Occipital lobe (tissue), 3 donors: ENCODE measurements at places on chromosomes 13 and 19.

- no peak for DNase-seq
Measured at GRCh38 chr19:45772912-45773311, 3.9 kb upstream of the SIX5 start.

GRCh38 chr13:113777311-113778260 lies 18.6 kb downstream of the TMEM255B start:
- no peak for DNase-seq

DNA sequence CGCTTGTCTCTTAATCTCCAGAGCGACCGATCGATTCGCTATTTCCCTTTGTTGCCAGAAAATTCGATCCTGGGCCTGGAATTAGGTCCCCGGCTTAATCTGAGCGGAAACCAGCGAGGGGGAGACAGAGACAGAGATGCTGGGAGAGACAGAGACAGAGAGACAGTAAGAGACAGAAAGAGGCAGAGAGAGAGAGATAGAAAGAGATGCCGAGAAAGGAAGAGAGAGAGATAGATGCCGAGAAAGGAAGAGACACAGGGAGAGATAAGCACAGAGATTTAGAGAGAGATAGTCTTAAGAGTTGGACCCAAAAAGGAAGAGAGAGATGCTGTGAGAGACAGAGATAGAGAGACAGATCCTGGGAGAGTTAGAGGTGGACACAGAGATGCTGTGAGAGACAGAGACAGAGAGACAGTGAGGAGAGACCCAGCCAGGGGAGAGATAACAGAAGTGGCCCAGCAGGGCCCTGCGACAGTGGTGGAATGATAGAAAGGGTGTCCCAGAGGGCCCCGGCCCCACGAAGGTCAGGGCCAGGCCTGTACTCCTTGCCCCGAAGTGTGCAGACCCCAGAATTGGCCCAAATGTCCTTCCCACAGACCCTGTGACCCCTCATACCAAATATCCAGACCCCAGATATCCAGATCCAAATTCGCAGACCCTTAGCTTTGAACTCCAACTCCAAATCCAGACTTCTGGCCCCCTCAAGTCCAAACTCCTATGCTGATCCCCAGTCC lies 1.3 kb downstream of the ERFL start:
- DNase-seq: no peak

GRCh38 chr19:5587661-5588060 lies 19.9 kb upstream of the TINCR start:
- no peak for DNase-seq

- no peak for DNase-seq
Measured at GRCh38 chr13:25733001-25733491, 318.8 kb downstream of the SHISA2 start.

DNA sequence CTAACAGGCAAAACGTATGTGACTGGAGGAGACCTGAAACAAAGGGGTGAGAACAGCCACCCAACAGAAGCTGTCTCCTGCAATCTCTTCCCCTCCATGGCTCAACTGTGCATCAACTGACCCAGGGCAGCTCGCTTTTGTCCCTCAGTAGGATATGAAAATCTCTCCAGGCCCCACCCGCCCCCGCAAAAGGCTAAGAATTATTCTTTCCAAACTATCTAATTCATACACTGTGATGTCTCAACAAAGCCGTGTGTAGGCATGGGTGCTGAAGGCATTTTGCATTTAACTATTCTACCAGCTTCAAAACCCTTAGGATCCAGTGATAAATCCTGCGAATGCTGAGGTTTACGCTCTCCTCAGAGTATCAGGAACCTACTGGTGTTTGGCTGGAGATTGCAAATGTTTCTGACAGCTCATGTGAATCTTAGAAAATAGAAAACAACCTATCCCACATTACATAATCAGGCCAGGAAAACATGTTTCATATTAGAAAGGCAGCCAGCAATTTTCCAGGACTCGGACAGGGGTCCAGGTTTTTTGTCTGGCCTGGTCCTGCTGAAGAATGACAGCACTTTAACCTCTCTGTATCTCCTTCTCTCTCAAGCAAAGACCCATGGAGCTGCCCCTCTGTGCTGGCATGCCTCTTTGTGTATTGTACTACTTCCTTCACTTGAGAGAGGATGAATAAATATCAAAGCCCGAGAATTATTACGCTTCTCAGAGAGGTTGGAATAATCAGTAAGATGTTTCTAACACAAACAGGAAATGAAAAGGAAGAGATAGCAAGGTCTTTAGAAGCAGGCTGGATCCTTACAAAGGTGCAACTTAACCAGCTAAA lies 17.3 kb downstream of the DHRS12 start:
- no peak for DNase-seq

DNA sequence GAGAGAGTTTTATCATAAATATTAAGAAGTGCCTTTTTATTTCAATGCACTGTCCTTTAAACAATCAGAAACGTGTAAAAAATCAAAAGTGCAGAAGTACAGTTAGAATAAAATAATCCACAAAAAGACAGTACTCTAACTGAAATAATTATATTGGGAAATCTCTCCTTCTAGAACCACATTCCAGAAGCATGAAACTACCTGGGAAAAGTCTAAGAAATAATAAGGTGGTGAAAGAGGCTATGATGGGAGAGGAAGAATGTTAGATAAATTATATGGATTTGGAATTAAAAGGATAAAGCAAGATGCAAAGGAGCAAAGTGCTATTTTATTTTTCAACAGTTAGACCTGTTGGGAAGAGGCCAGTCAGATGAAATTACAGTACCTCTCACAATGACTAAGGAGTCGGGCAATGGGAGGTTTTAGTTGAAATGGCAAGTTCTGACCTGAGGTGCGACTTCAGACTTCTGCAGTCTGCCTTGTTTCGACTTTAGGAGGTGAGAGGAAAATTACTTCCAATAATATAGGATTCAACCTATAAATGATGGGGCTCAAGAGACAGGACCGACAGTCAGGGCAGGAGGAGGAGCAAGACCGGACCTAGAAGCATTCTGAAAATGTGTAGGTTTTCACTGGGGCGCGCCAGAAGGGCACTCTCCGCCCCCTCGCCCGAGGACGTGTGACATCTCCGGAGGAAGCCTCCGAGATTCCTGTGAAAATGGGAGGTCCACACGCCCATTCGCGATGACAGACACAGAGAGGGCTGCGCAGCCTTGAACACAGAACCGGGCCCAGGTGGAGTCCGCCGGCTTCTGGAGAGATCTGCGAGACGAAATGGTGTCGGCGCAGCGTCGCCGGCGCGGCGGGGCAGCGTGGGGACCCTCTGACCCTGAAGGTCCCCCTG lies 717 bp downstream of the SPRYD7 start:
- DNase-seq: peak; percentile 60

DNA sequence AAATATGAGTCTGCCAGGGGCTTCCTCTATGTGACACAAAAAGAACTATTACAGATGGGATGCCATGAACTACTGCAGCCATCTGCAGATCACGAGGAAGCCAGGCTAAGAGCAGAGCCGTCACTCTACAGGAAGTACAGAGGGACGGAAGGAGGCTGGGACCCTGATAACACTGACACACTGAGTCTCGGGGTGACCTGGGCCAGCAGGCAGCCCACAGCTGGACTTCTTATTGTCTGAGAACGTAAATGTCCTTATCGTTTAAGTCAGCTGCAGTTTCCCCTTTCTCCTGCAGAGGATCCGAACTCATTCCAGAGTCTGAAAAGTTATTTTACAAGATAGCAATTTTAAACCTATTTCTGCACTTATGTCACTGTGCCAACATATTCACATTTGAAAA lies 20.7 kb downstream of the PARP4 start:
- DNase-seq: no peak

DNA sequence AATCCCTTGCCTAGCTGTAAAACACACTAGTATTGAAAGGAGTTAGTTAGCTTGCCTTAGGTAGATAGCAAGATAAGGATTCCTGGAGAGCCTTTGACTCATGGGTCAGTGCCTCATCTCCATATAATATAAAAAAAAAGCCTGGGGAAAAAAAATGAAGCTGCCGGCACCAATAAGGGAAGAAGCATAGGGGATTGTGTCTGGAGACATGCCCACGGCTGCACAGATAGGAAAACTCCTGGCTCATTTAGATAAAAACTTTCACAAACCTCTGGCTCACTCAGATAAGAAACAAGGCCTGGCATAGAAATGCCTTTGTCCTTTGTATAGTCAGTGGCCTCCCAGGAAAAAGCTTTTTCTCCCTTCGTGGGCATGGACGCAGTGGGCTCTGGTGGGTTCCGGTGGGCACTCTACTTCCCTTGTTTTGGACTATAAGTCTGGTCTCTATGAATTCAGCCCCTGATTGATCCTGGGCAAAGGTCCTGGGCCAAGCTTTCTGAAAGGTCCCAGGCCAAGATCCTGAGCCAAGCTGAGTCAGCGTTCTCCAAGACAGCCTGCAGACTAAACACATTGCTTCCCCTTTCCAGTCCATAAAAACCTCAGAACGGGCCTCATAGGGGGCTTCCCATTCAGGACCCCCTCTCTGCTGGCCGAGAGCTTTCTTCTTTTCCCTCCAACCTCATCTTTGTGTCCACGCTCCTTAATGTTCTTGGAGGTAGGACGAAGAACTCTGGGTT lies 4.9 kb upstream of the OR7A17 start:
- DNase-seq: no peak

GRCh38 chr19:35409191-35409590 lies 38.3 kb downstream of the GPR42 start:
- no peak for DNase-seq

DNA sequence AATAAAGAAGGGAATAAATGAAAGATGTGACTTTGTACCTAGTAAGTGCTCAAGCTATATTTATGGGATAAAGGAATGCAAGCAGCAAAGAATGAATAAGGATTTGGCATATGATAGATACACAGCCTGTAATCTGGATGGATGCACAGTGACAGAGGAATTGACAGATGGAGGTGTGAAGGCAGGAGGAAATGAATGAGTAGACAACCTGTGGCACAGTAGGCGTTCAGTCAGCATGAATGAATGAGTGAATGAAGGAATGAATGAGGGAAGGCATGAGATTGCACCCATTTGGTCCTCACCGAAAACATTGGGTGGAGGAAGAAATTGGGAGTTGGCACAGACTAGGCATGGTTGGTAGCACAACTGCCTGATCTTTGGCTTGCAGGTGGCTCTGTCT lies 4.8 kb upstream of the PSMD8 start:
- no peak for DNase-seq

DNA sequence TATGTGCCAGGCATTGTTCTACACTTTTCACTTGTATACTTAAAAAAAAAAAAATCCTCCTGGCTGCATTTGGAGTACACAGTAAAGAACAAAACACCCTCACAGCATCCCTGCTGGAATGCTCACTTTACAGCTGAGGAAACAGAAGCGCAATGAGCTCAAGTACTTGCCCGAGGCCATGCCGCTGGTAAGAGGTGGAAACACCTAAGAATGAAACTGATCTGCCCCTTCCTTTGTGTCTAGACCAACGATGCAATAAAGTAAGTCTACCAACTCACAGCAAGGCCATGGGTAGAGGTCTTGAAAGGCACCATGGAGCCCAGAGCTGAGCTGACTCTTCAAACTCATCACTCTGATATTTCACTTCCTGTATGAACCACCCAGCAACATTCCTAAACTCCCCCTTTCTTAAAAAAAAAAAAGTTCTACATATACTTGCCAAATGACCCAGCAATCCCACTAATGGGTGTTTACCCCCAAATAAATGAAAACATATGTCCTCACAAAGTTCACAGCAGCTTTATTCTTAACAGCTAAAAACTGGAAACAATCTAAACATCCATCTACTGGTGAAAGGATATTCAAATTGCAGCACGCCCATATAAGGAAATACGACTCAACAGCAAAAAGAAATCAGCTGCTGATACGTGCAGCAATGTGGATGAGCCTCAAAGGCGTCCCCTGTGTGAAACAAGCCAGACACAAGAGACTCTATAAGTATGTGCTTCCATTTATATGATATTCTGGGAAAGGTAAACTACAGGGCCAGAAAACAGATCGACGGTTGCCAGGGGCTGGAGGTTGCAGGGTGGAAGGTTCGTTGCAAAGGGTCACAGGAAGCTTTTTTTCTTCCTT lies 236.6 kb upstream of the MAB21L1 start:
- no peak for DNase-seq

GRCh38 chr13:98889419-98890085 lies 88.3 kb downstream of the DOCK9 start:
- DNase-seq: no peak

GRCh38 chr13:33441015-33441414 lies 155.5 kb upstream of the STARD13 start:
- DNase-seq: no peak

DNA sequence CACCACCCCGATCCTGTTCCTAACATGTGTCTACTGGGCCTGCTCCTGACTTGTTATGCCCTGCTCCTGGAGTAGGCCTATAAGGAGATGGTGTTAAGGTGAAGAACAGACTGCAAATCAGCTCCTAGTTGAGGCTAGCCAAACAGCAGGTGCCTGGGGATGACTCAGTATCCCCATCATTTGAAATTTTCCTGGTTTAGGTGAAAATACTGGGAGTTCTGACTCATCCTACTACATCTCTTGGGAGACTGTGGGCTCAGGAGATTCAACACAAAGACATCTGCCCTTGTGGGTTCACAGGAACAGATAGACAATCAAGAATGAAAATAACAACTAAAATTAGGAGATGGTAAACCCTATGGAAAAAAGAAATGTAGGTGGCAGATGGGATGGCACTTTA lies 41.2 kb downstream of the BRD4 start:
- DNase-seq: no peak

- no peak for DNase-seq
Measured at GRCh38 chr13:98443329-98443728, 133.6 kb downstream of the STK24 start.

GRCh38 chr13:101785858-101786257 lies 333.4 kb downstream of the ITGBL1 start:
- DNase-seq: peak; percentile 1

GRCh38 chr13:109135018-109135417 lies 505.6 kb downstream of the MYO16 start:
- no peak for DNase-seq
